ENCODE measurements at places on chromosomes 11 and 22.

DNA sequence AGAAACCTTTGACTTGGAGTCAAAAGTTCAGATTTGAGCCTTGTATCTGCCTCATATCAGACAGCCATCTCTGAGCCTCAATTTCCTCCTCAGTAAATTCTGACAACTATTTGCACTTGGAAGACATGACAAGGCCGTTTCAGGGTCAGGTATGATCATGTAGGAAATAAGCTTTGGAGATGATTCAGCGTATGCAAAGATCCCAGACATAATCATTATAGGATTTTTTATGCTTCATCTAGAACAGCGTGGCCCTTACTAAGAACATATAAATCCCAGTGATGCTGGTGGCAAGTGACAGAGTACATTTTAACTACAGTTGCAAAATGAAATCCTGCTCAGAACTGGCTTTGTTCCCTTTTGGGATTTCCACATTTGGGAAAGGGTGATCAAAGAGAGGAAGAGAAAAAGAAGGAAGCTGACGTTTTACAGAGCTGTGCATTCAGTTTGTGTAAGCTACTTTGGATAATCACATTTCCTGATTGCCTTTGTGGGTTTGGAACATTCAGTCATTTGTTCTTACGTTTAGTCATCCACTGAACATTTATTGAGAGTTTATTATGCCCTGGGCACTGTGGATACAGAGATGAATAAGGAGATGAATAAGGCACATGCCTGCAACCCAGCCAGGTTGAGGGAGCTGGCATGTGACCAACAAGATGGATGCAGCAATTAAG, 81.9 kb upstream of the HEPHL1 start:
- DNase-seq: no peak

- DNase-seq: no peak
Observed at GRCh38 chr11:124109377-124109776, 5.9 kb upstream of the VWA5A start.

DNA sequence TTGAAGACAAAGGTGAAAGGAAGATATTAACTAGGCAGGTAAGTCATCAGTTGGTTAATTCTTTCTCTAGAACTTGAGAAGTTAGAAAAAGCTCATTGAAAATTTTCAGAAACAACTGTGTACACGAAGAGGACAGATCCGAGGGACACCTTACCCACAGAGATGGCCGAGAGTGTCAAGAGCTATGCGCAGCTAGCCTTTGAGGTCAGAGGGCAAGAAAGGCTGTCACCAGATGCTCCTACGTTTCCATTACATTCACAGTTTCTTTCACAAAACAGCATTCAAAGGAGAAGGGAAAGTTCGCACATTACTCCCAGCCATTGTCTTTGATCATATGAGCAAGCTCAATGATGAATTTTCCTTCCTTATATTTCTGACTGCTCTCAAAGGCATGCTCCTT, 34.8 kb downstream of the YPEL1 start:
- DNase-seq: no peak

GRCh38 chr11:100294748-100295147, 392.3 kb upstream of the ARHGAP42 start:
- no peak for DNase-seq
